ENCODE measurements at places on chromosomes 7 and 10.

GRCh38 chr10:122780391-122780790 is 65.3 kb downstream of the CUZD1 start:
- no peak for DNase-seq

- no peak for DNase-seq
Observed at GRCh38 chr7:78571292-78571691, 772.7 kb downstream of the PHTF2 start.

- no peak for DNase-seq
Observed at GRCh38 chr7:4201566-4201965, 480.5 kb upstream of the FOXK1 start.

GRCh38 chr7:103343758-103344452 is 662 bp downstream of the DNAJC2 start:
- DNase-seq, result peak; percentile 10

- no peak for DNase-seq
Observed at GRCh38 chr7:44678101-44678470, 70.6 kb upstream of the ZMIZ2 start.

DNA sequence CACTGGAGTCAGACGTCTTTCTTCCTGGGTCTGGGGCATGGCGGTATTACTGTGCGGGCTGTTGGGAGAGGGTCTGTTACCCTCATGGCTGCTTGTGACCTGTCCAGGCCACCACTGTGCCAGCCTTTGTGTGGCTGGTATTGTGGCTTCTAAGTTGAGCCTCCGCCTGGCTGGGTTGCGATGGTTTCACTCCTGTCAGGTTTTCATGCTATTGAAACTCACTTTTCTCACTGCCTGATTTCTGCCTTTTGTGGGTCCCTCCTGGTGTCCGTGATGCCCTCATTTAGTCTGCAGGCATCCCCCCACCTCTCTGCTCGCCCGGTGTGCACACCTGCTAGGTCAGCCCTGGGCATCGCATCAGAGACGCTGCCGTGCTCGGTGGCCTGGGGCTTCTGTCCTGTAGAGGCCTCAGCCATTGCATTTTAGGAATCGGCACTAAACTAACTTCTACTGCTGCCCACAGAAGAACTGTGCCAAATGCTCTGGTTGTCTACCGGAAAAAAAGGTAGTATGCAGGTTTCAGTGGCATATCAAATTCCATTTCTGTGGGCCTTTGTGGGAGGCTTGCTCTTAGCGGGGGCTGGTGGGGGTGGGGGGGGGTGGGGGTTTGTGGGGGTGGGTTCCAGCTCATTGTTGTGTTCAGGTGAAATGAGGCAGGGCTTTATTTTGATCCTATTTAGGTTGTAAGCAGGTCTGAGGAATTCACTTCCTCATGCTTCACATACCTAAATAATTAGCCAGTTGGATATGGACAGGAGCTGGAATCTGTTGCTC is 64.3 kb downstream of the MGMT start:
- DNase-seq, result no peak

DNA sequence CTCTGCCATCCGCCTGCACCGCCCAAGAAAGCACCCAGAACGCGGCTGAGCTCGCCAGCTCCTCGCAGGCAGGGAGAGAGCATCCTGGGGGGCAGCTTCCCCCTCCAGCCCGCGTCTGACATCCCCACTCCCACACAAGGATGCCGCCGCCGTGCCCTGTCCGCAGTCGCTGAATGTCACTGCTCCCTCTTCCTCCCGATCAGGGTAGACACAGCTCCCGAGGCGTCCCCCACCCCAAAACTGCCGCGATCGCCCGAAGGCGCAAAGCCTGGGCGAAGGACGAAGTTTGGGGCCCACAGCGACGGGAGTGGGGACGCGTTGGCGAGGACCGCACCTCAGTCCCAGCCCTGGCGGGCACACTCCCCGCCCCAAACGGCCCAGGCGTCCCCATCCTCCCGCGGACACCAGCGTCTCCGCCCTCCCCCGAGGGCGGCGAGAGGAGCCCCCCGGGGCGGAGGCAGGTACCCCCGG is 1.5 kb upstream of the KAT6B start:
- peak; percentile 41 for DNase-seq

DNA sequence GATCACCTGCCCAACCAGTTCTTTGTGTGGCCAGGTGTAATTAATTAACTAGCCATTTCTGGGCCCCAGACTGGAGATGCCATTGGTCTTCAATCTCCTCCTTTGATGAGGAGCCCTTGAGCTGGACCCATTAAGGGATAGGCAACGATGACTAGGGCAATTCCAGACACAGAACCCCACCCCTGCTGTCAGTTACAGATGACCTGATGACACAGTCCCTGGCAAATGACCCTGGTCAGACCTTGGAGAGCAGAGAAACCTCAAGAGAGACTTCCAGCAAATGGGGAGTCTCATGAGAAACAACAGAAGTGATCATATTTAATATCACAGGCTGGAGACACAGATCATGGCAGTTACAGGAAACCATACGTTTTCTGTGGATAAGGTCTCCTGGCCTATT is 101.8 kb upstream of the TCF7L2 start:
- DNase-seq, result no peak

DNA sequence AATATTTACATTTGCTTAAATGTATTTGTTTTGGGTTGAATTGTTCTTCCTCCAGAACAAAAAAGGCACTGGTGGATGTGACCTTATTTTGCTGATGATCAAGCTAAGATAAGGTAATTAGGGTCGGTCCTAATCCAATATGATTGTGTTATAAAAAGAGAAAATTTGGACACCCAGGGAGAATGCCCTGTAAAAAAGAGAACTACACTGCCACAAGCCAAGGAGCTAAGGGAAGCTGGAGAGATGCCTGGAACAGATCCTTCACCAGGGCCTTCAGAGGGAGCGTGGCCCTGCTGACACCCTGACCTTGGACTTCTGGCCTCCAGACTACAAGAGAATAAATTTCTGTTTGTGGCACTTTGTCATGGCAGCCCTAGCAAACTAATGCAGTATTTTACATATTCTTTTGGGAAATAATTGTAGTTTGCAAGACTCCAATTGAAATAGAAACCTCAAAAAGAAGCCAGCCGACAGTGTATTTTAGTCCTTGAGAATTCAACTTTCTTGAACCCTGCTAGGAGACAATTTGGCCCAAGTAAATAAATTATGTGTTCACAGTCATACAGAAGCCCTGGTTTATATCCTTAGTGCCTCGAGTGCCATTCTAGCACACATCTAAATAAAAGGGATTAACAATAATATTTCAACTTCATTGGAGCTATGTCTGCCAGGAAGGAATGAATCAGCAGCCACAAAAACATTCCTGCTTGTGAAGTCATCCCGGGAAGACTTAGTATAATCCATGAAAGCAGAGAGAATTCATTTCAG is 164.6 kb downstream of the PKD1L1 start:
- no peak for DNase-seq

- DNase-seq, result no peak
Observed at GRCh38 chr7:2331707-2332106, 17.5 kb upstream of the SNX8 start.

DNA sequence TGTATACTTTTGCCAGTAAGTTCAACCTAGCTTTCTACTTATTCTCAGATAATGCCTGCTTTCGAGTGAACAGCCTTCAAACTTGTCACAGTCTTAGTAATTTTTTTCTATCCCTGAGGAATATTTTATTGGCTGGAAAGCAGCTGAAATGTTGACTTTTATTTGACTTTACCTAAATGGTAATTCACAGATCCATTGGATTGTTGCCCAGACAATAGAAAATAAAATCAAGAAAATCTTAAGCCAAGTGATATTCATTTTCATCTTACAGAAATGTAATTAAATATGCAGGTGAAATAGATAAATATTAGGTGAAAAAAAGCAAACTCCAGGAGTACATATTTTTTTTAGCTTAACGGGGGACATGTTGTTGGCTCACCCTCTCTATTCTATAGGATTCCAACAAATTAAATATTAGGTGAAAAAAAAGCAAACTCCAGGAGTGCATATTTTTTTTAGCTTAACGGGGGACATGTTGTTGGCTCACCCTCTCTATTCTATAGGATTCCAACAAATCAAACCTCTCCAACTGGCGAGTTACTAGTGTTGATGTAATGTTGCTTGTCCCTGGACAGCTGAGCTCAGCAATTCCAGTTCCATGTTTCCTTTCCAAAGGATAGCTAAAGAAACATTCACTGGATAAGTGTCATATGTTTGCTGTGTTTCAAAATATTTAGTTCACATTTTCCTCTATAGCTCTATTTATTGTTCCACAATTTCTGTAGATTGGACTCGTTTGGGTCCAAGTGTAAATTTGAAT is 4.2 kb downstream of the TMEM26 start:
- DNase-seq, result no peak
